Neural crest cell (in vitro differentiated cells): ENCODE measurements at places on chromosomes 2 and 18. TPM values are rescaled to one million over a fixed set of nuclear protein-coding genes. Genes with fewer than 3 reads are reported as not detected.

Gene TMEM163
- 0.71 and 1.0 TPM in 2 replicates for total RNA-seq

Gene DCDC2C
- not detected in 2 replicates for total RNA-seq

GRCh38 chr2:229089776-229090175 is 181.3 kb downstream of the PID1 start:
- DNase-seq = no peak

DNA sequence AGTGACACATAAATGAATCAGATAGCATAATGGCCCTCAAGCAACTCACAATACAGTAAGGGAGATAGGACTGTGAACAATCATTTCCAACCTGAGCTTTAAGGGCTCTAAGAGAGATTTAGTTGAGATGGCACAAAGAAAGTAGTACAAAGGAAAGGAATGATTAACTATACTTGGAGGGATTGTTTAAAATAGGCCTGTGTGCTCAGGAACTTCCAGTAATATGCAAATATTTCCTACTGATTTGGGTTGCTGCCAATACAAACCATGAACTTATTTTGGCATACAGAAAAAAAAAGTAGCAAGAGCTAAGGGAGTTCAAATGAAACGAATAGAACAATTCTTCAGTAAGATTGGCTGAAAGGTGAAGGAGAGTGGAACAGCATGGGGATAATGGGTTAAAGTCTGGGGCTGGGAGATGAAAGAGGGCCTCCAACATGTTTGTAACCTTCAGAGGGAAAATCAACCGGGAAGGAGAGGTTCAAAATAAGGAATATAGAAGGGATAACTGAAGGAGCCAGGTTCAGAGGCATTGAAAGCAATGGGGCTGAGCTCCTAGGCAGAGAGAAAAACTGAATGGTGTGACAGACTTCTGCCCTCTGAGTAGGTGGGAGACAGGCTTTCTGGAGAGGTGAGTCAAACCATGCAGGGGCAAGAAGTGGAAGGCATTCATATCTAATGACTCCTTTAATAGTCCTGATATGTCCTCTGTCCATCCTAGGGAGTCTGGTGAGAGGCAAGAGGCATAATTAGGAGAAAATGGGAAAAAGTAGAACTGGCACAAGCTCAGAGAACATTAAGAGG is 83.5 kb downstream of the DNAH7 start:
- no peak for DNase-seq

- no peak for DNase-seq
Observed at GRCh38 chr2:232872826-232873225, 2.8 kb downstream of the SNORC start.

Gene CNGA3
- 0.72 and 0.84 TPM in 2 replicates for total RNA-seq

Gene LNPK
- 34.2 and 36.4 TPM in 2 replicates for total RNA-seq

- DNase-seq = no peak
Observed at GRCh38 chr2:14602309-14602708, 30.2 kb upstream of the LRATD1 start.

Gene CXCR1
- total RNA-seq = not detected in 2 replicates

DNA sequence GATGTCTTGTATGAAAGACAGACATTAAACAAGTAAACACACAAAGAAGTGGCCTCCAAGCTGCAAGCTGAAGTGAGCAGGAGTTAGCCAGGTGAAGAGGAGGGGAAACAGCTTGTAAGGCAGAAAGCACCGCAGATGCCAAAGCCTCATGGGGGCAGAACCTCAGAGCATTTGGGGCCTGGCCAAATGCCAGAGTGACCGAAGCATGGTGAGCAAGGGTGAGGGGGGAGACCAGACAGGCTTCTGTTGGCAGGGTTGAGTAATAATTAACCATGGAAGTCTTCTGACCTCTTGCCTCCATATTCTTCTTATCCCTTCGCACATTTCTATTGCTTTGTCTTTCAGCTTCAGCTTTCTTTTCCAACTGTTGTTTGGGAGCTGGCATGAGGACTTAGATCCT is 5.6 kb downstream of the QPCT start:
- no peak for DNase-seq

DNA sequence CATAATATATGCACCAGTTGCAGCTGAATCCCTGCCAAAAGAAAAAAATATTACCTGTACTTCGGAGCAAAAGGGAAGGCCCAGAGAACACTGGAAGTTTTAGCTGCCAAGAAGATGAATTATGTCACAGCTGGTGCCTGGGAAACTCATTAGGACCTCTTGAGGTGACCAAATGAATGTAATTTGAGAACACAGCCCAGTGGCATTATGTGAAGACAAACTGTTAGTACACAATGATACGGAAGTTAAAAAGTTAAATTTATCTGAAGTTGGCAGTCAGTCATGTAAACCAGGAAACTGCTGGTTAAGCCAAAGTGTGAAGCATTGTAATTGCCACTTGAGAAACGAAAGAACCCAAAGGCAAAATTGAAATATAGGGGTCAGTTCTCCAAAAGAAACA is 80.7 kb downstream of the EML4 start:
- no peak for DNase-seq

Gene G6PC2
- not detected in 2 replicates for total RNA-seq

- no peak for DNase-seq
Observed at GRCh38 chr2:27184115-27184514, 27.7 kb upstream of the ATRAID start.

- DNase-seq = no peak
Observed at GRCh38 chr2:72117718-72118117, 29.9 kb downstream of the CYP26B1 start.

DNA sequence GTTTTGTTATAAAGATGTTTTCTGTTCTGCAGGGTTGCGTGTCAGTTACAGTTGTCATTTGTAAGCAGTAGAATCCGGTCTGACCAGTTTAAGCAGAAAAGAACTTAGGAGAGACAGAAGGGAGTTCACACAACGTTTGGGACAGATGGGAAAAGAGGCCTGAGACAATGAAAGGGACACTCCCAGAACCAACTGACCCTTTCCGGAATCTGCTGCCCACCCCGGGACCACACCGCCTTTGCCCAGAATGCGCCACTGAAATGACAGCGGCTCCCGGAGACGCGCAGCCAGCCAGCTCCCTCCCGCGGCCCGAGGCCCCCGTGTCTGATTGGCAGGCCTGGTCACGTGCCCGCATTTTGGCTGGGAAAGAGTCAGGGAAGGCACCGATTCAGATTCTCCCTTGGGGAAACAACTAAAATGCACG is 244.6 kb downstream of the BCL2 start:
- DNase-seq = peak; percentile 71
